ENCODE measurements at places on chromosomes 7 and 10.
A peak's percentile ranks its signal among the peaks of the same experiment; 100 is the strongest.

- no peak for DNase-seq
These were observed 71.2 kb downstream of the DNMBP start for GRCh38 chr10:99938563-99938962.

DNA sequence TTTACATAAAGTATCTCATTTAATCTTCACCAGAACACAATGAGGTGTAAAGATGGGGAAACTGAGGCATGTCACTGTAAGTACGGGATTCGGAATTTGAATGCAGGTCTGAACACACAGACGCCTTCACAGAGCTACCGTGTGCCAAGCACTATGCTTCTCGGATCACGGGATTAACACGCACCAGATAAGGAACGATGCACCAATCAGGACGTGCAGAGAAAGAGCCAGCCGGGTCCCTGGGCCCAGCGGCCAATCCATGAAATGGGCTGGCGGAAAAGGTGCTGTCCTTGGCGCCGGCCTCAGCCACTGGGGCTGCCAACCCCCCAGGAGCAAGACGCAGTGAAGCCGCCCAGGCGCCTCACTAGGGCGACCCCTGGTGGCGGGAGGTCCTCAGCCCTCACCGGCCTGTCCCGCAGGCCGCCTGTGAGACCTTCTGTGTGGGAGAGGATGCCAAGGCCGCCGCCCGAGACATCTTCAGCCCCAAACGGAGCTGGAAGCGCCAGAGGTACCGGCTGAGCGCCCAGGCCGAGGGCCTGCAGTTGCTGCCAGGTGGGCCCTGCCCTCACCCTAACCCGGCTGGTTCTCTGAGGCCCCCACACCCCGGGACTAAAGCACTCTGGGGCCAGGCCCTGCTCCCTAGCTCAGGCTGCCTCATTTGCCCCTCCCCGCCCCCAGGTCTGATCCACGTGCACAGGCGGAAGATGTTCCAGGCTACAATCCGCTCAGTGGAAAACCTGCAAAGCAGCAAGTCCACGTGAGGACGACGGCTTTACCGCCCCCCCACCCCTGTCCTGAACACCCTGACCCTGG is 15.6 kb downstream of the ATG9B start:
- DNase-seq = no peak

- DNase-seq = no peak
These were observed 7.6 kb downstream of the ZFYVE27 start for GRCh38 chr10:97744405-97745035.

DNA sequence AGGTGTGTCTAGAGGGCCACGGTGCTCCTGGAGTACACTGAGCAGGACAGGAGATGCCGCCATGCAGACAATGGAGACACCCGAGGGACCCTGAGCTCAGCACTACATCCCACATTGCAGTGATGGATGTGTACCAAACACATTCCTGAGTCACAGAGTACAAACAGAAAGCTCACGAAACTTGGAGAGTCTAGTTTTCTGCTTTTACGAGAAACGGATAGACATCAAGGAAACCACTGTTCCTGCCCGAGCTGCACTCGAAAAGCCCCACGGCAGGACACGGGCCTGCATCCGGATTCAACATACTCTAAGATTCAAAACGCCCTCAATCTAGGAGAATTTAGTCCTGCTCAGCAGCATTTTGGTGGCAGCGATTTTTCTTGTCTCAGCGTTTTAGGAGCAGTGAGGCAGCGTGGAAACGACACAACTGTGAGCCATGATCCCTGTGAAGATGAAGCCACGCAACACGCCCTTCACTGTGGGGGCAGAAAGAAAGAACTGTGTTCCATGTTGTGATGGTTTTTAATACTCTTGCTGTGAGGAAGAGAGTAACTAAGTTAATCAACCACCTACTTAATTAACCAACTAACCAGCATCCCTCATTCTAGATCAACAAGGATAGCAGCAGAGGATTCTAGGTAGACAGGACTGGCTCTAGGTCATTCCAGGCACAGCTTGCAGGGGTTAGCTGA is 3.2 kb downstream of the TNS3 start:
- no peak for DNase-seq

- peak; percentile 14 for DNase-seq
These were observed 17.9 kb upstream of the TMEM225B start for GRCh38 chr7:99579956-99580777.

DNA sequence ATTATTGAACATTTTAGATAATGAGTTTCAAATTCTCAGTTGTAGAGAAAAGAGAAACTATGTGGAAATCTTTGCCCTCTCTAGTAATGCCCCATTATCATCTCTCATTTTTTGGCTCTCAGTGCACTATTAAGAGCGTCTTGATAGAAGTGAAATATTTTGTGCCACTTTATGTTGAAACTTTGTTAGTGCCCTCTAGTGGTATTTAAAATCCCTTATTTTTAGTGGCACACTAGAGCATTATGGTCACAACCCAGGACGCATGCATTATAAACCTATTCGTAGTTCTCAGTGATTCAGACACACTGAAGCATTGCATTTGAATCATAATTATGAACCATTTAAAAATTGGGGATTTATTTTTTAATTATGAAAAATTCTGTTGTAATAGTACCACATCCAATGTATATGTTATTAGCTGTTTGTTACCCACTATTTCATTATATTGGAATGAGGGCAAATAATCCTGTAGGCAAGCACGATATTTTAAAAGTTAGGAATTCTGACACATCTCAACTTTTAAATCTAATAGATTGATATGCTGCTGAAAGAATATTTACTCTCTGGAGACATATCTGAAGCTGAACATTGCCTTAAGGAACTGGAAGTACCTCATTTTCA is 21.9 kb downstream of the PDCD4 start:
- DNase-seq = no peak

GRCh38 chr10:76555067-76555670 is 1082.4 kb downstream of the KCNMA1 start:
- no peak for DNase-seq

GRCh38 chr10:104127411-104127810 is 5.4 kb downstream of the SFR1 start:
- DNase-seq = peak; percentile 56

DNA sequence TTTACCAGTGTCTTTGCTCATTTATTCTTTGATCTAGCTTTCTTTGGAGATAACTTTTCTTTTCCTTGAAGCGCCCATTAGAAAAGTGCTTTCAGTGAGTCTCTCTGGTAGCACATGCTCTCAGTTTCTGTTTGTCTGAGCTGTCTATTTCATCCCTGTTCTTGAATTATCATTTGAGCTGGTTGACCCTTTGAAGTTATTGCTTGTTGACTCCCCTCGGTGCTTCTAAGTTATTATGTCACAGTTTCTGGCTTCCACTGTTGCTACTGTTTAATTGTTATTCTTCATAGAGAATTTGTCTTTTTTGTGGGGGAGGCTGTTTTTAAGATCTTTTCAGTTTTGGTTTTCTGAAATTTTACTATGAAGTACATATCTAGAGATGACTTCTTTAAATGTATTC is 11.4 kb upstream of the PRF1 start:
- DNase-seq = no peak

DNA sequence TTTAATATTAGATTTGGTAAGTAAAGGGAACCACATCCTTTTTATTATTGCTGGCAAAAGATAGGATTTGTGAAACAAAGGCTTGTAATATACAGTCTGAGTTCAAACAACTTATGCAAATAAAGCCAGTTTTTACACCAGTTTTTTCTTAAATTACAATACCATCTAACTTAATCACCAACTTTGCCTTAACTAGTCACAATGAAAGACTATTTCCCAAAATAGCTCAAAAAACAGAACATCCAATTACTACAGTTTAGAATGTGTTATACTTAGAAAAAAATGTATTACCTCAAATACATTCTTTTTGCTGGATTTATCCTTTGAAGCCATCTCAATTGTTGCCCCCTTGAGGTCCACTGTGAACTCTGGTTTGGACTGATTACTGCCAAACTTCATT is 108.5 kb downstream of the ARHGAP12 start:
- DNase-seq = no peak

DNA sequence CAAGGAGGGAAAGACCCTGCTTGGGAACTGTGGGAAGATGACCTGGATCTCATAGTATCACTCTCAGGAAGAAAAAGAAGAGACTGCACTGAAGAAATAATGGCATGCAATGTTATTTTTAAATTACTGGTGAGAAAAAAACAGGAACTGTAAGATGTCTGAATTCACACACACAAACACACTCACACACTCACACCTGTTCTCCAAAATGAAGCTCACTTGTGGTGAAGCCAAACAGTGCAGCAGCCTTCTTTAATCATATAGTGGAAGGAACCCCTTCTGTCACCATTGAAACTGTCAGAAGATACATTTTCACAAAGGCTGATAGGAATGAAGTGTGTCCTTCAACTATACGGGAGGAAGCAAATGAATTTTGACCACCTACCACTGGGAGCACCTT is 156.5 kb upstream of the GHITM start:
- DNase-seq = no peak

- DNase-seq = no peak
These were observed 343.1 kb upstream of the KCND2 start for GRCh38 chr7:119929891-119930290.

DNA sequence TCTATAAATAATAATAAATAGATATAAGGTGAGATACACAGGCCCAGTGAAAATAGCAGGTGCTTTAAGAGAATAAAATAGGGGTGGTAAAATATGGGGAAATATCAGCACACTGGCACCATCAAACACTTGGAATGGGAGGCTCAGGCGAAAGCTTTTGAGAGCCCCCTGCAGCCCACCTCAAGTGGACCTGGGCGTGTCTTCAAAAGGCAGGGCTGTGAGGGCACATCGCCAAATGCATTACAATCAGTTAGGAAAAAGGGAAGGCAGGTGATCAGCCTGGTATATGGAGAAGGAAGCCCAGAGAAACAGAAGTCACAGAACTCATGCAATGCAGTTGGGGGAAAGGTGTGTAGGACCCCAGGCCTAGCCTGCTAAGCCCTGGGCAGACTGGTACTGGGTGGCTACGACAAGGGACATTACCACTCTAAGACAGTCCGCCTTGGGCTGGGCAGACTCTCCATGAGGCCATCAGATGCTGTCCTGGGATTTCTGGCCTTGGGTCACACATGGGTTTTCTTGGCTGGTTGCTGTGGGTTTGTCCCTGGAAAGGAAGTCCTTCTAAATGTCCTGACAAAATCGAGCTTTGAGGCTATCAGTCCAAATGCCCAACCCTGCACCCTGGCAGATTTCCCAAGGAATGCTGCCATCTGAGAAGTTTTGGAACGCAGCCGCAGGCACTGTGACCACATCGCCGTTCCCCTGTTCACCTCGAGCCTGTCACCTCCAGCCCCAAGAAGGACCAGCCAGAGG is 330.6 kb downstream of the GRID1 start:
- DNase-seq = no peak

DNA sequence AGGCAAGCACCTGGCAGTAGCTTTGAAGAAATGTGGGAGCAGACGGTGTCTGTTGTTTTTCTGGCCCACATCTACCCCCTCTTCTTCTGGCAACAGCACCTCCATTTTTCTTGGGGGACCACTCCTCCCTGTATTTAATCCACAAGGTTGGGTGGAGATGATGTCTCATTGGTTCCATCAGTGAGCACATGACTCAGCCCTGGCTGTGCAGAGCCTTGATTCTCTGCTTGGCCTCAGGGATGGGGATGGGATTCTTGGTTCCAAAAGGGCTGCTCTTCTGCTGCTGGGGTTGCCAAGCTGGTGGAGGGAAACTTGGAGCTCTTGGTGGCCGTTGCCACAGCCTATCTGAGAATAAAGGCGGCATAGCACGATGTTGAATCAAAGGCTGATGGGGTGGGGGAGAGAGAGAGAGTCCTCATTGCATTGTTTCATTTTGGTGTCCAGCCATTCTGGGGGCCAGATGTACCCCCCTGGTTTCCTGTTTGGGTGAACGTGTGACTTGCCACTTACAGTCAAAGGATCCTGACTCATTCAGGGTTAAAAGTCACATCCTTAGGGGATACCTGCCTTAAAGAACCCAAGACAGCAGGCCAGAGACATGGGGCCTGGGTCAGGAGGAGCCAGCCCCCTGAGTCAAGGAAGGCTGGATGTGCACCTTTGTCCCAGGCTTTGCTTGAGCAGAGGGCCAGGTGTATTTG is 25.9 kb downstream of the GRK5 start:
- DNase-seq = no peak

- DNase-seq = no peak
These were observed 115.7 kb downstream of the OAT start for GRCh38 chr10:124302951-124303505.

GRCh38 chr10:56449770-56450169 is 88.7 kb upstream of the ZWINT start:
- no peak for DNase-seq
